C1 segment of cervical spinal cord (tissue), 14 donors: ENCODE measurements at places on chromosomes 6 and 20.

DNA sequence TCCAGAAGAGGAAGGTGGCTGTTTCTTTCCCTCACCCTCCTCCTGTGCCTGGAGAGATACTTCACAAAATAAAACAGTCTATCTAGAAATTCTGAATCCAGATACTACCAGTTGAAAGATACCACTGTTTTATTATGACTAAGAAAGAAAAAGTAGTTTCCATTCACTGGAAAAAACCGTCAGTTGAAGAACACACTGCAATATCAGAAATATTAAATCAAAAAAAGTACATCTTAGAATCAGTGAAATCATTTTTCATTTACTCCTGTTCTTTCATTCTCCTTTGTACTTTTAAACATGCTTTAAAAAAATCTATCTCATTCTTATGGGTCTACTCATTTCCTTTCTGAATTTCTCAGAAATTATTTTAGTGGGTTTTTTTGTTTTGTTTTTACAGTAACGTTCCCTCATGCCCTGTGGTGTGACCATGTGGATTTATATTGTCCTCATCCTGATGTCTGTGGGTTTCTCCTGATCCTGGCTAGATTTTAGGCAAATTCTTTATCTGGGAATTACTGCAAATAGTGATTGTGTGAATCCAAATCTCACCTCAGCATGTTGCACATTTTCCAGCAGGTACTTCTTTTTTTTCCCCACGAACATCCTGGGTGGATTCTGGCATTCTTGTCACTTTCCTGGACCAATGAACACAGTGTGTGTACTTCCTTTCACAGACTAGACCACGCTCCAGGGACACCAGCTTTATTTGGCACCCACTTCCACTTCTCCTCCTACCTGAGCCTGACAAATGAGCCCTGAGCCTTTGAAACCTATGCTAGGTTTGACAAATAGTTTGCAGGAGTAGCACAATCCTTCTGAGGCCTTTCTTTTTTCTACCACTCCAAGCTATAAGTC lies 114.0 kb upstream of the LAMP5 start:
- no peak for DNase-seq

- DNase-seq = no peak
Measured at GRCh38 chr6:21437581-21437980, 156.0 kb upstream of the SOX4 start.

- no peak for DNase-seq
Measured at GRCh38 chr20:37042986-37043972, 52.5 kb downstream of the RBL1 start.

GRCh38 chr20:63055575-63056235 lies 48.9 kb upstream of the BHLHE23 start:
- DNase-seq = no peak

DNA sequence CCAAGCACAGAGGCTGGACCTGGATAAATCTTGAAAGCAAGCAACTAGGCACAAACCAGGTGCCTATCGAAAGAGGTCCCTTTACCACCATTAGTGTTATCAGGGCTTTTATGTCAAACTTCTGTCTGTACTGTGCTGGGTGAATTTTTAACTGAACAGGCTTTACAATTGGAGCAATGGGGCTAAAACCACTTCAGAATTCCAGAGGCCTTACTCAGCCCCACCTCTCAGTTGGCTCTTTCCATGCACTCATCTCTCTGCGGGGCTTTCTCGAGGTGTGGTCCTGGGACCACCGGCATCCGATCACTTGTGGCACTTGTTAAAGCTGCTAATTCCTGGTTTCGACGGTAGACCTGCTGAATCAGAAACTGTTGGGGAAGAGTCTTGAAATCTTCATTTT lies 232.5 kb downstream of the SOX4 start:
- DNase-seq = no peak

- DNase-seq = no peak
Measured at GRCh38 chr20:6265204-6265904, 142.5 kb upstream of the FERMT1 start.

DNA sequence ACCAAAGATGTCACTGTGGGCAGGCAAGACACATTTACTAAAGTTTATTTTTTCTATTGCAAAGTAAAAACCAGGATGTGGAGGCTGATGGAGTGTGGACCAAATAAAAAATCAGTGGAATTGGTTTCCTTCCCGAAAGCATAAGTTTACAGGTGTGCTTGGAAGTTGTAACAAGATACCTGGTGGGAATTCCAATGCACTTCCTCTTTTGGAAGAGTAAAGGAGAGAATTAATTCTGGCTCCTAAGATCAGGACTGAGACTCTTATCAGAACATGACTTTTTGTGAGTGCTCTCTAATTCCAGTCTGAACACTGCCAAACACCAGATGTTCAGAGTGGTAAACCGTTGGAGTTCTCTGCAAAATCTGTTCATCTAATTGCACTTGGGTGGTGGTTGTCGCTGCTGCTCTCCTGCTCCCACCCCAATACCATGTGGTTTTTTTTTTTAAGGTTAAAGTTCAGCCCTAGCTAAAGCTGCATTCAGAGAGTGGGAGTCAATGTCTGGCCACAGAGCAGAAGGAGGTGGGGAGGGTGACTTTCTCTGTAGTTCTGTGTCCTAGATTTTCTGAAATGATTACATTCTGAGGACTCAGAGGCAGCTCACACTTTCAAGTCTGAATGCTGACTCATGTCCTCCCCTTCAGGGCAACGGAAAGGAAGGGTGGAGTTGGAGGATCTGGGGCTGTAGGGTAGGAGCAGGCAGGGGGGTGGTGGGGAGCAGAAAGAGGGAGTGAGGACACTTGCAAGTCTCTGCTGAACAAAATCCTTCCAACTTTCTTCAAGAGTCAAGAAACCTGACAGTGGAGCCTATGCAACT lies 275.8 kb upstream of the PRDM1 start:
- no peak for DNase-seq

GRCh38 chr20:7760247-7761031 lies 179.8 kb downstream of the HAO1 start:
- no peak for DNase-seq

DNA sequence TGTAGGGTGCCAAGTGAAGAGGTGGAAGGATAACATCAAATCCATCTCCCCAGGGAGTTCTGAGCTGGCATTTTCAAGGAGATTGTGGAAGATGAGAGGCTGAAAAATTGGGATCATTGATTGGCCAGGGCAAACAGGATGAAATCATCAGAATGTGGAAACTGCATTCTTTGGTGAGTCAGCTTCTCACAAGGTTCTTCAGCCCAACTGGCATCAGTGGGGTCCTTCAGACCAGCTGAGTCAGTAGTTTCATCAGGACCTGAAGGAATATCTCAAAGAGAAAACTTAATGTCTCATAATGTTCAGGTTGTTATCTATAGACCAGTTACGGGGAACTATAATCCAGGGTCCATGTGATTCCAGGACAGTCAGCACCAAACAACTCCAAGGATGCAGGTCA lies 195.8 kb downstream of the HAO1 start:
- DNase-seq = no peak

- no peak for DNase-seq
Measured at GRCh38 chr6:170285482-170285881, 5.4 kb downstream of the DLL1 start.

- DNase-seq = peak; percentile 65
Measured at GRCh38 chr20:59603781-59604541, at the start of gene PHACTR3. PHACTR3 (plus strand) TSS chr20:59604540; CDS start chr20:59605015, 475 bp downstream.

DNA sequence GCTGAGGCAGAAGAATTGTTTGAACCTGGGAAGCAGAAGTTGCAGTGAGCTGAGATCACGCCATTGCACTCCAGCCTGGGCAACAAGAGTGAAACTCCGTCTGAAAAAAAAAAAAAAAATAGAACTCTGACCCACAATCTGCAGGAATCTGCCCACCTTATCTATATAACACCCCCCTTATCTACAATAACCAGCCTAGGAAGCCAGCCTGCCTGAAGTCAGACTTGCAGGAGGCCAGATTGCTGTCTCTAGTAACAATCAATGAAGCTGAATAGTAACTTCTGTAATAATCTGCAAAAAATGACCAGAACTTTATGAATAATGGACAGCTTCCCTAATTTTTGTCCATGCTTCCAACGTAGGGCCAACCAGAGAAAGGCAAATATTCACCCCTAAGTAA lies 352.5 kb downstream of the CD83 start:
- DNase-seq = no peak

DNA sequence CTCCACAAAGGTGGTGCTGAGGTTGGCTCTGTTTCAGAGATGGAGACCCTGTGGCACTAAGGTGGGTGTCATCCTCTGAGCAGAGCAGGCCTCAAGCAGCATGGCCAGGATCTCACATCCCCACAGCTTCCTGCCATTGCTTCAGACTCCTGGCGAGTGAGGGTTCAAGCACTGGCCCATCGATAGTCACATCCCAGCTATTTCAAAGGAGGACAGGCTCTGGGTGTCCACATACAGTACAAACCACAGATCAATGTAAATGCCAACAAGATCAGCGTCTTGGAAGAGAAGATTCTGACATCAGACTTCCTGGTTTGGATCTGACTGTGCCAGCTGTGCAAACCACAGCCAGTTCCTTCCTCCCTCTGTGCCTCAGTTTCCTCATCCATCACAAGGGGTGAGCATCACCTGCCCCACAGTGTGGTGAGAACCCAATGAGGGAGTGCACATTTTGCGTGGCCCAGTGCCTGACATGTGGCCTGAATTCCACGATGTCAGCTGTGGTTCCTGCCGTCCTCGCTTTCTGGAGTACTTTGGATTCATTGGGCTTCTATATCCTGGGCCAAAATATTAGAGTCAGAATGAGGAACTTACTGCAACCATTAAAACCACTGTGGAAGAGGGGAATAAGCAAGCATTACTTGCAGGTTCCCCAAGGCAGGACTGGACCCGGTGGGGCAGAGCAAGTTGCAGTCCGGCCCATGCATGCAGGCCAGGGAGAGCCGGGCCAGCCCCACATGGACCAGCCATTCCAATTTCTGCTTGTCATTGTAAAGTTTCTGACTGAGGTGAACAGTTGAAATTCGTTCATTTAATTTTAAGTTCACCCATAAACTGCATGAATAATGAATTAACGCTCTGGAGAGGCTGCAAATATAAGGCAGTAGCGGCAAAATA lies 236.0 kb downstream of the TTLL2 start:
- DNase-seq = no peak

- DNase-seq = no peak
Measured at GRCh38 chr6:157569543-157569942, 188.6 kb downstream of the ZDHHC14 start.

- no peak for DNase-seq
Measured at GRCh38 chr20:36277546-36277945, 28.6 kb upstream of the DLGAP4 start.

DNA sequence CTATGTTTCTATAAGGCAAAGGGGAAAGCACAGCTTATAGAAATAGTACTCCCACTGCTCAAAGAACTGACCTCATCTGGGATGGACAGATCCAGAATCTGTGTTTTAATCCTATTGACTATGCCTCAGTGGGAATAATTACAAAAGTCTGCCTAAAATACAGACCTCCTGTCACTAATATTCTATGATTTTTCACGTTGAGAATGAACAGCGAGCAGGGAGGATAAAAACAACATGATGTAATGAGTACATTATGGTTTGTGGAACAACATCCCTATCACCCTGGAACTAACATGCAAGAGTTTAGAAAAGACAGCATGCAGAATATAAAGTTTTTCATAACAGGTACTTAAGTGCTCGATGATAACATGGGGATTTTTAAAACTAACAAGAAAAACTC lies 53.9 kb downstream of the EPHA7 start:
- DNase-seq = no peak

GRCh38 chr6:156832231-156832647 lies 55.1 kb downstream of the ARID1B start:
- DNase-seq = no peak

GRCh38 chr6:18742406-18742805 lies 355.3 kb downstream of the RNF144B start:
- DNase-seq = no peak

DNA sequence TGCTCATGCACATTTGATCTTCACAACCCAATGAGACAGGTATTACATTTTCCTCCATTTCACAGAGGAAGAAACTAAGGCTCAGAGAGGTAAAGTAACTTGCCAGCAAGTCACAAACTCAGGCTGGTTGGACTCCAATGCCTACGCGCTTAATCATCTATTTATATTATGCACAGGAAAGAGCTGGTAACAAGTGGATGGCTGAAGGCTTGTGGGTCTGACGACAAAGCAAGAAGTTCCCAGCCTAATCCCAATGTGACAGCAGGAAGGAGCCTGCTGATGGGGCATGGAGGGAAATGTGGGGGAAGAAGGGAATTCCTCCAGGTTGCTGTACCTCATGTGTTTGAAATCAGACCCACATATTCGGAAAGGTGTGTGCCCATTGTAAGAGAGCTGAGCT lies 3.9 kb downstream of the CDH22 start:
- no peak for DNase-seq

GRCh38 chr20:38728911-38729642 lies 4.8 kb downstream of the SLC32A1 start:
- no peak for DNase-seq

- DNase-seq = no peak
Measured at GRCh38 chr20:32163951-32164350, 43.6 kb downstream of the PLAGL2 start.

DNA sequence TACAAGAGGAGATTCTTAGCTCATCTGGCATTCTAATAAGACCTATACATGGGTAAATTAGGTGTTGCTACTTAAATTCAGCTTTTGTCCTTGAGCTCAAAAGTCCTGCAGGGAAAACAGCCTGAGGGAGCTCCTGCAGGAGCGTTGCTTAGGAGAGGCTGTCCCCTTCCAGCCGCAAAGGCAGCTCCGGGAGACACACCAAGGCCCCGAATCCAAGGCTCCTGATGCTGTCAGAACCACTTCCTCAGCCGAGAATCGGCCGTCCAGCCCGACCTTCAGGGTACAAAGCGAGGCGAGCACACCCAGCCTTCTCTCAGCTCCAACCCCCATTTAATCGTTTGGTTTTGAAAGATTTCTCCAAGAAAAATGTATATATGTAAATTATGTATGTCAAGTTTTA lies 87.0 kb downstream of the DACT2 start:
- no peak for DNase-seq

GRCh38 chr6:89830170-89830809 lies 610 bp downstream of the CASP8AP2 start:
- no peak for DNase-seq

- no peak for DNase-seq
Measured at GRCh38 chr6:128532136-128532535, 11.7 kb upstream of the PTPRK start.

- DNase-seq = no peak
Measured at GRCh38 chr6:14726816-14727493, 518.9 kb upstream of the JARID2 start.

GRCh38 chr6:138593124-138593877 lies 94.0 kb upstream of the NHSL1 start:
- no peak for DNase-seq
